ENCODE measurements at places on chromosomes 13 and 19.
A peak's percentile ranks its signal among the peaks of the same experiment; 100 is the strongest.

- DNase-seq = no peak
Observed at GRCh38 chr13:91168386-91168711, 179.1 kb upstream of the MIR17HG start.

DNA sequence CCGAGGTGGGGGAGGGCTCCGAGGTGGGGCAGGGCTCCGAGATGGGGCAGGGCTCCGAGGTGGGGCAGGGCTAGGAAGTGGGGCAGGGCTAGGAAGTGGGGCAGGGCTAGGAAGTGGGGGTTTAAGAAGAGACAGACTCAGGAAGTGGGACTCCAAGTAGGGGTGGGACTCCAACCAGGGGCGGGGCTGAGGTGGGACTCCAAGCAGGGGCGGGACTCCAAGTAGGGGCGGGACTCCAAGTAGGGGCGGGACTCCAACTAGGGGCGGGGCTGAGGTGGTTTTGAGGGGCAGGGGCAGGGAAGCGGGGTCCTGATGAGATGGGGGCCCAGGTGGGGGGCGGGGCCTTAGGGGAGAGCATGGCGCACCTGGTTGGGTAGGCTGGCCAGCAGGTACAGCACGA is 13.6 kb downstream of the CFD start:
- no peak for DNase-seq

DNA sequence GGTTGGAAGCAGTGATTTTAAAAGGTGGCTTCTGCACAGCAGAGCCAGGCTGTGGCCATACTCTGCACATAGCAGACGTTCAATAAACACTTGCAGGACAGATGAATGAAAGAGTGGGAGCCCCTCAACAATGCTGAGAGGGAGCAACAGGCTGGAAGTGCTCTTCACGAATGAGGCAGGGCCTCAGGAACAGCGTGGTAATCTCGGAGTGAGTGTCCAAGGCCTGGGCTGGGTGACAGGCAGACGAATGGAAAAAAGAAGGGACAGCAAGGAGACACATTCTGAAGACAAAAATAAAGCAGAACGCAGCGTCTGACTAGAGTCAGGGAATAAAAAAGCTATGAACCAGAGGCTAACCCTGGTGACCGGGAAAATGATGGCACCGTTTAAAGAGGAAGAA is 11.1 kb downstream of the GJA3 start:
- DNase-seq = no peak

DNA sequence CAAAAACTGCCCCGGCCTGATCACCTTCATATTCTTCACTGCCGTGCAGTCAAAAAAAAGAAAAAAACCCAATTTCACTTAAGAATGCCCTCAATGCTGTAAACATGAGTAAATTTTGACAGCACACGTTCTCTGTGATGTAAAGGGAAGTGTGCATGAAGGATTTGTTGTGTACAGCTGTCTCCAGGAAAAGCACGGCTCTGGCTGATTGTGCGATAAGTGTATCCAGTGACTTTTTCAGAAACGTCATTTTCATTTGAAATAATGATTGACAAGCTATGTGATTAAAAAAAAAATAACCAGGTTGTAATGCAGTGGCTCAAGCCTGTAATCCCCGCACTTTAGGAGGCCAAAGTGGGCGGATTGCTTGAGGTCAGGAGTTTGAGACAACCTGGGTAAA is 39.6 kb downstream of the ANKRD10 start:
- DNase-seq = no peak

- DNase-seq = no peak
Observed at GRCh38 chr13:62846302-62846701, 1430.7 kb upstream of the PCDH20 start.

DNA sequence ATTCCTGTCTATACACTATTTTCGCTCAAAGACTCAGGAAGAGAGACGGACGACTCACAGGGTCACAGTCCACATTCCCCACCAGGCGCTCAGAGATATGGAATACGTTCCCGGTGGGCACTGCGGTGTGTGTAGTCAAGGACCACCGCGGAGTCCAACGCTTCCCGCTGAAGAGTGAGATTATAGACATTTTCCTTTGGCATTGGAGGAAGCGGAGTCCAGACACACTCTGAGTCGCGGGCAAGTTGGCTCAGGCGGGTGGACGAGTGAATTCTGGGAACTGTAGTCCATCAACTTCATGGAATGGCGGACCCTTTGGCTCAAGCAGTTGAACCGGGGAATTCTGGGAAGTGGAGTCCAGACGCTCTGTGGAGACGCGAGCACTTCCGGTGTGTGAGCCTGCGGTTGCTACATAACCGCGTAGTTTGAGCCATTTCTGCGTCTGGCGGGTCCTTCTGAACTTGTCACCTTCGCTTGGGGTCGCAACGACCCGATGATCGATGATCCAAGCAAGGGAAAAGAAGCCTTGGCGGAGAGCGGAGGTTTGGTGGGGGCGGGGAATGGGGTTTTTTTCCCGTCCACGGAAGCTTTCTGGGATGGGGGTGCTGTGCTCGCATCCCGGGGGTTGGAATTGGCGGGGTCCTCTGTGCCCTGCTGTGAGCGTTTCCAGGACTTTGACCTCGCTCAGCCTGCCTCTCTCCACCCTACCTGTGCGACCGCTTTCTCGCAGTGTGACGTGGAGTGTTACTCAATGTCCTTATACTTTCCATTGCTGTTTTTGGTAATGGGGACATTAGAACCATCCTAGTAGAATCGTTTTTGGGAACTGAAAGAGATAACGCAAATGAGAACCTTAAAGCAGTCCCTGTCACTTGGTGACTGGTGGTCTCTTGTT is at the start of gene ZNF230:
Gene ZNF230 (plus strand): TSS at position 392 of the 895 bp plus-strand sequence. CDS start 4,122 bp downstream, outside the sequence.
- peak; percentile 87 for DNase-seq

- DNase-seq = no peak
Observed at GRCh38 chr13:91714855-91715254, 316.4 kb downstream of the GPC5 start.

GRCh38 chr13:51746802-51747201 is 57.2 kb downstream of the DHRS12 start:
- DNase-seq = no peak

GRCh38 chr19:52664461-52664860 is 26.3 kb upstream of the ZNF83 start:
- no peak for DNase-seq

DNA sequence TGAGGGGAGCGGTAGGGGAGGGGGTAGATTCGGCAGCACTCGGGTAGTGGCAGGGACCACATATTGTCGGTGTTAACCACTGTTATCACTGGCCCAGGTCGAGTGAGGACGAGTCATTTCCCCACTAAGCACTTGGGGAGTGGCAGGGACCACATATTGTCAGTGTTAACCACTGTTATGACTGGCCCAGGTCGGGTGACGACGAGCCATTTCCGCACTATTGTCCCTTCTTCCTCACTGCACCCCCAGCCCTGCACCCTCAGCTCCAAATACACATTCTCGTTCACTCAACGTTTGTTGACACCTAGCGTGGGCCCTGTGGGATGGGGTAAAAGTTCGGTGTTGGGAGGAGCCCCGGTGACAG is 467 bp upstream of the CLN5 start:
- no peak for DNase-seq

- DNase-seq = no peak
Observed at GRCh38 chr19:17726136-17726741, 7.0 kb downstream of the MAP1S start.

DNA sequence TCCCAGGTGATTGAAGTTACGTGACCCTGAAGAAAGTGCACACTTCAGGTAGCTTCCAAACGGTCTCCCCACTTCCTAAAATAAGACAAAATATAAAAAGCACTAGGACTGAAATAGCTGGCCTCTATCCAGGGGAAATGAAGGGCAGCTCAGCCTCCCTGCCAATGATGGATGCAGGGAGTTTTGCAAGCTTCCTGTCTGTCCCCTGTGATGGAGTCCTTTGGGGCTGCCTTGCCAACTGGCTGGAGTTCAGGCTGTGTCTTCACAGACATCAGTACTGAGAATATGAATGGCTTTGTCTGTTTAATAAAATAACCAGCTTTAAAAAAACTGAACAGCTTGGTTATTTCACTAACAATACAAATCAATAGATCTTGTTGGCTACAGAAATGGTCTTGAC is 101.4 kb upstream of the GPR12 start:
- DNase-seq = peak; percentile 67

DNA sequence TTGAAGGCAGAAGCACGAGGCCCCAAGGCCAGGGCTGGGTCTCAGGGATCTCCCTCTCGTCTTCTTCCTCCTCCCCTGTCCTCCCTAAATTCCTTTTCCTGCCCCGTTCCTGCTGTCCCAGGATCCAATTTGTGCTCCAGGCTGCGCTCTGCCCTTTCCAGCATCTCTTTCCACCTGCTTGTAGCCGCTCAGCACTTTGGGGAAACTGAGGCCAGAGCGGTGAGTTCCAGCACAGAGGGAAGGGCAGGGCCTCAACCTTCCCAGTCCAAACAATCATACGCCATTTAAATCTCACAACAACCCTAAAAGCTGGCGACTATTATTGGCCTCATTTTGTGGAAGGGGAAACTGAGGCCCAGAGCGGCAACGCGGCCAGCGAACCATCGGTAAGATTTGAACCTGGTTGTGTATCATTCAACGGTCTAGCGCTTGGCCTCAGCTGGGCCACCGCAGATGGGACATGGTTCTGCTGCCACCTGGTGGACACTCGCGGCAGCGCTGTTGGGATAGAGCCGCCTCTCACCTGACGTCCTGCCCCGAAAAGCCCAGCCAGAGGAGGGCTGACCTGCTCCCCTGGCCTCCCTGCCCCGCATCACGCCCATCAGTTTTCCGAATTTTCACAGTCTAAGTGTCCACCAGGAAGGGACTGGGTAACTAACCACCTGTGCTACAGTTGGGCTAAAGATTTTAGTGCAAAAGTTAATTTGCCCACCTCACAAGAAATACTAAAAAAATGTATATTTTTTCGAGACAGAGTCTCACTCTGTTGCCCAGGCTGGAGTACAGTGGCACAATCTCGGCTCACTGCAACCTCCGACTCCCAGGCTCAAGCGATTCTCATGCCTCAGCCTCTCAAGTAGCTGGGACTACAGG is 4.2 kb upstream of the RPL18A start:
- DNase-seq = peak; percentile 59

DNA sequence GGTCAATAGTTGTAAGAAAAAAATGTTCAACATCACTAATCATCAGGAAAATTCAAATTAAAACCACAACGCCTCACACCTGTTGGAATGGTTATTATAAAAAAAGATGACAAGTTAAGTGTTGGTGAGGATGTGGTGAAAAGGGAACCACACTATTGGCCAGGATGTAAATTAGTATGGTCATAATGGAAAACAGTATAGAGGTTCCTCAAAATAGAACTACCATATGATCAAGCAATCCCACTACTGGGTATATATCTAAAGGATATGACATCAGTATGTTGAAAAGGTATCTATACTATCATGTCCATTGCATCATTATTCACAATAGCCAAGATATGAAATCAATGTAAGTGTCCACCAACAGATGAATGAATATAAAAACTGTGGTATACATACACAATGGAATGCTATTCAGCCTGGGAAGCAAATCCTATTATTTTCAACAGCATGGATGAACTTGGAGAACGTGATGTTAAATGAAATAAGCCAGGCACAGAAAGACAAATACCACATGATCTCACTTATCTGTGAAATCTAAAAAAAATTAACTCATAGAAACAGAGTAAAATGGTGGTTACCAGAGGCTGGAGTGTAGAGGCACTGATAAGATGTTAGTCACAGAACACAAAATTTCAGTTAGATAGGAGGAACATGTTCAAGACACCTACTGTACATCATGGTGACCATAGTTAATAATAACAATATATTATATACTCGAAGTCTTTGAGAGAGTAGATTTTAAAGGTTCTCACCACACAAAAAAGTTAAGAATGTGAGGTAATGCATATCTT is 56.6 kb downstream of the TBC1D4 start:
- DNase-seq = no peak

GRCh38 chr13:85228692-85229091 is 570.5 kb downstream of the SLITRK6 start:
- DNase-seq = no peak

GRCh38 chr13:31706105-31706504 is 33.2 kb upstream of the RXFP2 start:
- no peak for DNase-seq

- no peak for DNase-seq
Observed at GRCh38 chr13:24251525-24251924, 57.9 kb upstream of the C1QTNF9 start.

- DNase-seq = peak; percentile 50
Observed at GRCh38 chr13:109145631-109146030, 516.2 kb downstream of the MYO16 start.

- peak; percentile 82 for DNase-seq
Observed at GRCh38 chr19:18070181-18070580, 16.6 kb downstream of the IL12RB1 start.

DNA sequence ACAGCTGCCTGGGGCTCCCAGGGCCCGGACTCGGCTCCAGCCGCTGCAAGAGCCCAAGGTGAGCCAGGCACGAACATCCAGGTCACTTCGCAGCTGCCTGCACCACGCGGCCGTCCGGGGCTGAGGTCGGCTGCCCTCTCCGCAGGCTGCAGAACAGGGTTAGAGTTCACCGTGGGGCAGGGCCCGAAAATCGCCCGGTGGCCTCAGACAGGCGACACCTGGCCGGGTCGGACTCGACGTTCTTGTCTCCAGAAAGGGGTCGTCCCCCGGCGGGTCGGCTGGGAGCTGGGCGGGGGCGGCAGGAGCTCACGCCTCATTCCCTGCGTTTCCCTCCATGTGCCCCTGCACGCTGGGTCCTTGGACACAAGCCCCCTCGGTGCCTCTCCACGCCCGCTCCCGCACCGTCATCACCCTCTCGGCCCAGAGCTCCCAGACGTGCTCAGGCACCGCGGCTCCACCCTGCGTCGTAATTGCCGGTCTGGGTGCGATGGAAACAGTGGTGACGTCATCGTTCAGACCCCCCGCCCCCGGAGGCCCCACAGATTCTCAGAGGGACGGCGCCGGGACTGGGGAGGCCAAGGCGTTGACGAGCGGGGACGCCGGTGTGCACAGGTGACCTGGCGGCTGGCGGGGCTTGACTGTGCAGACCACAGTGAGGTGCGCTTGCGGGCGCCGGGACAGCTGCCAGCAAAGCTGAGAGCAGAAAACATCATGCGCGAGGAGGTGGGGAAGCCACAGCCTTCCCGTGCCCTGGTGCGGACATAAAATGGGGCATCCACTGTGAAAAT is 4.0 kb upstream of the GRIN3B start:
- peak; percentile 7 for DNase-seq

DNA sequence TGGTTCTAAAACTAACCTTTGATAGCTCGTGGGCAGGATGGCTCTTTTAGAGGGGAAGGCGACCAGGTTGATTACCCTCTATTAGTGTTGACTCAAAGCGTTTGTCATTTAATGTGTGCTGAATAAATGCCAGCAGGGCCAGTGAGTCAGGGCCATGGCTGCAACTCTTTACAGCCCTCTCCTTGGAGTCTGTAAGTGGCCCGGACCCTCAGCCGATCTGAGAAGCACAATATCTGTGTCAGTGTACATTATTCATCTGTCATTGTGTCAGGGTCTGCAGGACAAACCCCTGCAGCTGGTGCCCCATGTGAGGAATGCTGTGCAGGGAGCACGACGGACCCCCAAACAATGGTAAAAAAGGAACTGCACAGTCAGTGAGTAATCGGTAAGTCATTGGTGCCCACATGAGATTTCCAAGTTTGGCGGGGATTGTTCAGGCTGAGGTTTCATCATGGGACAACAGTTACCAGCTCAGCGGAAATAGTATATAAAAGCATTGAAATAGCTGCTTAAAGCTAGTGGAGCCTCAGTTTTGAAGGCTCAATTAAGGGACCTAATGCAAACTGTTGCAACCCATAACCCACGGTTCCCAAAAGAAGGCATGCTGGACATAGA is 139.1 kb downstream of the ZNF675 start:
- DNase-seq = no peak

All from NCI-H2029 treated with DMSO at 0.1 percent for 48 hours (cell line).